ENCODE measurements at places on chromosomes 11 and 22. TPM values are rescaled to one million over a fixed set of nuclear protein-coding genes. Genes with fewer than 3 reads are reported as not detected.
A peak's percentile ranks its signal among the peaks of the same experiment; 100 is the strongest.

GRCh38 chr11:76735841-76736240, 47.3 kb upstream of the TSKU start:
- no peak for DNase-seq

DNA sequence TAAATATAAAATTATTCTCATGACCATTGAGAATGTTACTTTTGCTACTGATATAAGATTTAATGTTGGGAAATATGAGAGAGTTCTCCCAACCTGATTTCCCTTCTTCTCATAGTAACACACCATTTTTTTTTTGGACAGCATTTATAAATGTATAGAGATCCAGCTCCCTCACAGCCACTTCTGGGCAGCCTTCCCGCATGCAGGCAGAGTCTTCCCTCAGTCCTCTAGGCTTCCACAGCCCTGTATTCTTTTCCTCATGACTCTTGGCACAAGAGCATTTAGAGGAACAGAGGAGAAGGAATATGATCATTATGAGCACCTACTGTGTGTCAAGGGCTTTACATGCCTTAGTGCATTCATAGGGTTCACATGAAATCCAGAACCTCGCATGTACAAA, 9.0 kb downstream of the DTX4 start:
- DNase-seq: no peak

DNA sequence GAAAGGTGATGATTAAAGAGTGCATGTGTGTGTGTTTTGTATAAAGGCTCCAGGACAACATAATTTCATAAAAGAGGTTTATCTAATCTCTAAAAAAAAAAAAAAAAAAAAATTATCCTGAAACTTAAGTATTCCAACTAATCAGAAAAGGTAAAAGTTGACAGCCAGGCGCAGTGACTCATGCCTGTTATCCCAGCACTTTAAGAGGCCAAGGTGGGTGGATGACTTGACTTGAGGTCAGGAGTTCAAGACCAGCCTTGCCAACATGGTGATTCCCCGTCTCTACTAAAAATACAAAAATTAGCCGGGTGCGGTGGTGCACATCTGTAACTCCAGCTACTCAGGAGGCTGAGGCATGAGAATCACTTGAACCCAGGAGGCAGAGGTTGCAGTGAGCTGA, 632.7 kb upstream of the CHORDC1 start:
- no peak for DNase-seq

GRCh38 chr11:92688416-92688815, 281.0 kb upstream of the MTNR1B start:
- no peak for DNase-seq

GRCh38 chr11:95345651-95346050, 114.6 kb upstream of the SESN3 start:
- no peak for DNase-seq

DNA sequence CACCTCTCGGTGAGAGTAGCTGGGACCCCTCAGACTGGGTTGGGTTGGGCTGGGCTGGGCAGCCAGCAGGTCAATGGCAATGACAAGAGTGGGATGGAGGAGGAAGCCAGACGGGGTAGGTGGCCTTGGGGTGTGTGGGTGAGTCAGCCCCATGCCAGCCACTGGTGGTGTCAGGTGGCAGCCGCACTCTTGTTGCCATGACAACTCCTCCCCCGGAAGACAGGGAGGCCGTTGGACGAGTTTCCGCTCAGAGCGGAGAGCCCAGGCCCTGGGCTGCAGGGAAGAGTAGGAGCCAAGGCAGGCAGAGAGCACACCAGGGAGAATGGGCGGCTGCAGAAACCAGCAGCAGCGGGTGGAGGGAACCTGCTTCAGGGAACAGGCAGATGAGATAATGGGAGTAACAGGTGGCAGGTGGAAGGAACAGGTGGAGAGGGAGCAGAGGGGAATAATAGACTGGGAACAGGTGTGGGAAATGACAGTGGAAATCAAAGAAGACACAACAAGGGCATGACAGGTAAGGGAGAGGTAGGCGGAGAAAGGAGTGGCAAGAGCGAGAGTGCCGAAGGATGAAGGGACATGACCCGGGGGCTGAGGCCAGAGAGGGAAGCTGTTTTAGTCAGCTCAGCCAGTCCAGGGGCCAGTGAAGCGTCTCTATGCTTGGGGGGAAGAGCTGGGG, 8.7 kb downstream of the SPTBN2 start:
- peak; percentile 98 for DNase-seq

DNA sequence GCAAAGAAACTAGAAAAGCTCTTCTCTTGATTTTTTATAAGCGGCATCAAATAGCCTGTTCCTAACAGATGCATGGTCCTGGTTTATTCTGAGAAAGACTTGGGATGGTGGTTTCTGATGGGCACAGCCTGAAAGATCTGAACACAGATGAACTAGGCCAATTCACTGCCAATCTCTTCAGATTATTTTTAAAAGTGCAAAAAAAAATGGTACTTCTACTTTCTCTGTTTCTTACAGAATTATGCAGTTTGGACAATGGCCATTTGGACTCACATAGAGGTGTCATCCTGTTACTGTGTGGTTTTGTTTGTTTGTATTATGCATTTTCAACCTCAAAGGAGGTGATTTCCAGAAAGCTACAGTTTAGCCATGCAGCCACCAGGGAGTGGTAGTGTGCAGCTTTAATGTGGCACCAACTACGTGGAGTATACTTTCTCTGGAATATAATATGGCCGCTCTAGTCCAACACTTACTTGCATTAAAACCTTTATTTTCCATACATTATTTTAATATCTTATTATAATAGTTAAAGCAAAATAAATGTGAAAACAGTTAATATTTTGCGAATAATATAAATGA, 469.8 kb upstream of the KIRREL3 start:
- peak; percentile 21 for DNase-seq

TREH gene
- total RNA-seq: not detected

KDM4E gene
- not detected for total RNA-seq

OR52E8 gene
- not detected for total RNA-seq

CTSW gene
- 1.5 TPM for total RNA-seq

PTPRCAP gene
- 0.20 TPM for total RNA-seq

NAALAD2 gene
- 0.15 TPM for total RNA-seq

OR52I1 gene
- not detected for total RNA-seq

APOL1 gene
- total RNA-seq: 31.5 TPM

All from M059J (cell line).